ENCODE measurements at places on chromosomes 12 and 14.
A peak's percentile ranks its signal among the peaks of the same experiment; 100 is the strongest.

GRCh38 chr14:20428802-20429201 is 7.2 kb downstream of the KLHL33 start:
- no peak for DNase-seq

DNA sequence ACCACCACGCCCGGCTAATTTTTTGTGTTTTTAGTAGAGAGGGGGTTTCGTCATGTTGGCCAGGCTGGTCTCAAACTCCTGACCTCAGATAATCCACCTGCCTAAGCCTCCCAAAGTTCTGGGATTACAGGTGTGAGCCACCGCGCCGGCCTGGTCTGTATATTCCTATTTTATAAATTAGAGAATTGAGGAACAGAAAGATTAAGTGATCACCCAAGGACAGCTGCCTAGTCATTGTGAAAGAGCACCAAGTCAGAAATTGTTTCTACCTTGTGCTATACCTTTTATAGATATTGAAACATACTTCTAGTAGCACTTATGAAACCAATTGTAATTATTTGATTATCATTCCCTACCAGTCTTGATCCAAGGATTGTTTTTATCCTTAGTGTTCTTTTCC is 1.9 kb downstream of the KNTC1 start:
- DNase-seq = no peak

DNA sequence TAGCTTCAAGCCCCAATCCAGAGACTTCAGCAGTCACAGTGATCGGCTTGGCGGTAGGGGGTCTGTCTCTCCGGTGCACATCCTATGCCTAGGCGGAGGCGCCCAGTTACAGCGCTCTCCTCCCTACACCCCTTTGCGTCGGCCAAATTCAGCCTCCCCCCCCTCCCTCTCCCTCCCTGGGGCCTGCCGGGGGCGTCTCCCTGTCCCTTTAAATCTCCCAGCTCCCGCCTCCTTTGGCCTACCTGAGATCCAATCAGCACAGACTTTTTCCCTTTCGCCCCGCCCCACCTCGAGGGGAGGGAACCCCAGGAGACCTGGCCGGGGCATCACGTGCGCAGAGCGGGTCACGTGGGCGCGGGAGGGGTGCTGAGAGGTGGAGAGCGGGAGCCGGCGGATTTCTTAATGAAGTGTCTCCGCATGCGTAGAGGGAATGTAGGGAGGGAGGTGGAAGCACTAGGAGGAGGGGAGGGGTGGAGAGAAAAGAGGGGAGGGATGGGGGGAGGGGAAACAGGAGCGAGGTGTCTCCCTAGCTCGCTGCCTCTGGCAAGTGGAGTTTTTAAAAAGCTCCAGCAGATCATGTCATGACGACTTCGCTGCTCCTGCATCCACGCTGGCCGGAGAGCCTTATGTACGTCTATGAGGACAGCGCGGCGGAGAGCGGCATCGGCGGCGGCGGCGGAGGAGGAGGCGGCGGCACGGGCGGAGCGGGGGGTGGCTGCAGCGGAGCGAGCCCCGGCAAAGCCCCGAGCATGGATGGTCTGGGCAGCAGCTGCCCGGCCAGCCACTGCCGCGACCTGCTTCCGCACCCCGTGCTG is at the start of gene HOXC13:
Gene HOXC13 (plus strand): TSS at position 506 of the 815 bp plus-strand sequence. CDS start 76 bp downstream, at position 582.
- DNase-seq = no peak

DNA sequence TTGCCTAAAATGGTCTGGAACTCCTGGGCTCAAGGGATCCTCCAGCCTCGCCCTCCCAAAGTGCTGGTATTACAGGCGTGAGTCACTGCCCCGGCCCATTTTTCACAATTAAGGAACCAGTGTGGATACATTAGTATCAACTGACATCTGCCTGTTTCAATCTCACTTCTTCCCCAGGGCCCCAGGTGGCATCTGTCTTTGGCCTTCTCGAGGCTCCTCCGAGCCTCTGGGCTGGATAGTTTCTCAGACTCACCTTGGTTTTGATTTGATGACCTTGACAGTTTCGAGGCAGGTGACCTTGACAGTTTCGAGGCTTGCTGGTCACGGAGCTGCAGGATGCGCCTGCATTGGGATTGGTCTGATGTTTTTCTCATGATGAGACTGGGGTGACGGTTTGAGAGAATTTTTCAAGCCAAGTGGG is 41.0 kb upstream of the NCOR2 start:
- DNase-seq = no peak

GRCh38 chr12:24491968-24492367 is 456.9 kb downstream of the BCAT1 start:
- DNase-seq = no peak

GRCh38 chr14:89814126-89814525 is 140.4 kb downstream of the EFCAB11 start:
- no peak for DNase-seq

- DNase-seq = no peak
Measured at GRCh38 chr14:44112774-44113460, 394.2 kb downstream of the FSCB start.

DNA sequence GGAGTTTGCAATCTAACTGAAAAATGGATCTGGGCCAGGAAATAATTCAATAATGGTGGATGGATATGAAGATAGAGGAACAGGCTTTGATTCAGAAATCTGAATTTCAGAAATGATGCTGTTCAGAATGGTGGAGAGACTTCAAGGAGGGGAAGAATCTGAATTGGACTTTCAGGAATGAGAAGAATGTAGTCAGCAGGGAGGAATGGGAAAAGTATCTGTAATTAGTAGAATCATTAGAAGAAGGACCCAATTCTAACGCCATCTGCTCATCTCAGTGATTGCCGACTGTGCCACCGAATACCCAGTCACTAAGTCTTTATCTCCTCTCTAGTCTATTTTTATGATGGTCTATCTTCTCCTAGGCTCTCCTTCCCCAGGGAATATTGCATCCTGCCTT is 363.2 kb downstream of the GALC start:
- no peak for DNase-seq

GRCh38 chr12:56593909-56594621 is 36.1 kb downstream of the BAZ2A start:
- peak; percentile 89 for DNase-seq

- no peak for DNase-seq
Measured at GRCh38 chr14:56331592-56332216, 213.5 kb downstream of the PELI2 start.
